Sigmoid colon (tissue), 7 donors: ENCODE measurements at places on chromosomes 3 and 15. TPM values are rescaled to one million over a fixed set of nuclear protein-coding genes. Genes with fewer than 3 reads are reported as not detected.

- no peak for DNase-seq
Measured at GRCh38 chr15:69658411-69658945, 205.9 kb downstream of the RPLP1 start.

- no peak for DNase-seq
Measured at GRCh38 chr15:99682455-99682854, 50.8 kb downstream of the LYSMD4 start.

DNA sequence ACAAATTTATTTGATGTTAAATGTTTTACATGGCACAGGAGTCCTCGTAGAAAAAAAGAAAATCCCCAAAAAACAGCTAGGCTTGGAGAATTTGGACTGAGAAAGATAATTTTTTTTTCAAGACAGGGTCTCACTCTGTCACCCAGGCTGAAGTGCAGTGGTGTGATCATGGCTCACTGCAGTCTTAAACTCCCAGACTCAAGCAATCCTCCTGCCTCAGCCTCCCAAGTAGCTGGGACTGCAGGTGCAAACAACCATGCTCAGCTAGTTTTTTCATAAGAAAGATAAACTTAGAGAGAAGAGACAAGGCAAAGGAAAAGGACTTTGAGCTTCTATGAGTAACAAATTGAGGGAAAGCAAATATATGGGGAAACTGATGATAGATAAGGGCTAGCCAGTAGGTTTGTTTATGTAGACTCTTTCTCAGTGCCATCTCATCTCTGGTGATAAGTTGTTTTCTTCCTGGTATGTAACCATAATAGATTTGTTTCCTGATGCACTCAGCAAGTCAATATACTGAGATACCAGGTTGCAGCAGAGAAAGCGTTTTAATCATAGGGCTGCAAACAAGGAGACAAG lies 13.1 kb upstream of the TRMT10C start:
- no peak for DNase-seq

Gene CAMK2N2
- total RNA-seq, result 0.71 TPM

Gene KLHL40
- total RNA-seq, result under 0.01 TPM

DNA sequence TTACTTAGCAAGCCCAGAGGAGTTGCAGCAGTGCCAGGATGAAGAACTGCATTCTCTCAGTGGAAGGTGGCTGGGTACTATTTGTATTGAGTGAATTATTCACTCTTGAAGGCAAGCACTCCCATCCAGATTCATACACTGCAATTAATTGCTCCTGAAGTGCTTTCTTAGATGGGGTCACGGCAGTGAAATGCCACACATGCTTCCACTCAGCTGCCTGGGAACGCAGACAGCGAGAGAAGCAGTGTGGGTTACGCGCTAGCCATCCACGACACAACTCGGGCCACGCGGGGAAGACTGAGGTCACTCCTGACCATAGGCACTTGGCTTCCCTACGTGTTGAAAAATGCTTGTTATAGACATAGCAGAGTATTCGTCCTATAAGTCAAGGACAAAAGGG lies 30.8 kb upstream of the LMCD1 start:
- no peak for DNase-seq

GRCh38 chr3:38121451-38121831 lies 15.5 kb downstream of the ACAA1 start:
- DNase-seq, result peak; percentile 77

GRCh38 chr15:74196175-74196574 lies 6.4 kb downstream of the STRA6 start:
- no peak for DNase-seq

GRCh38 chr3:185744997-185745843 lies 79.6 kb downstream of the IGF2BP2 start:
- DNase-seq, result no peak

- DNase-seq, result no peak
Measured at GRCh38 chr3:25679166-25679565, 14.5 kb upstream of the TOP2B start.

- DNase-seq, result no peak
Measured at GRCh38 chr3:33218446-33219174, at the start of gene SUSD5. Gene SUSD5 (minus strand): TSS chr3:33218810. CDS start chr3:33218797, 13 bp downstream.

DNA sequence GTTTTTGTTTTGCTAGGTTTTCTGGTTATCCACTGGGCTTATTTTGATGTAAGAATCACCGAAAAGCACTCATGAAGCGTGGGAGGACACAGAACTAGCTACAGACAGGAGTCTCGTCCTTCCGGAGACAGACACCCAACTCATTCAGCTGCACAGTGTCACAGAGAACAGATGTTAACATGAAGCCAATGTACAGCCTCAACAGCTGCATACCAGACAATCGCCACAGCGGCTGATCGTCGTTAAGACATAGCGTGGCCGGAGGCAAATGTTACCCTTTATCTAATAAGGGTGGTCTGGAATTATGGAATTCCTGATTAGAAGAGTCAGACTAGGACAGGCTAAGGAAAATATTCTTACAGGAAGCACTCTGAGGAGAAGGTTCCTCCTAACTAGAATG lies 1.1 kb upstream of the PYGO1 start:
- no peak for DNase-seq

- no peak for DNase-seq
Measured at GRCh38 chr15:82919231-82919886, 33.2 kb downstream of the HOMER2 start.

DNA sequence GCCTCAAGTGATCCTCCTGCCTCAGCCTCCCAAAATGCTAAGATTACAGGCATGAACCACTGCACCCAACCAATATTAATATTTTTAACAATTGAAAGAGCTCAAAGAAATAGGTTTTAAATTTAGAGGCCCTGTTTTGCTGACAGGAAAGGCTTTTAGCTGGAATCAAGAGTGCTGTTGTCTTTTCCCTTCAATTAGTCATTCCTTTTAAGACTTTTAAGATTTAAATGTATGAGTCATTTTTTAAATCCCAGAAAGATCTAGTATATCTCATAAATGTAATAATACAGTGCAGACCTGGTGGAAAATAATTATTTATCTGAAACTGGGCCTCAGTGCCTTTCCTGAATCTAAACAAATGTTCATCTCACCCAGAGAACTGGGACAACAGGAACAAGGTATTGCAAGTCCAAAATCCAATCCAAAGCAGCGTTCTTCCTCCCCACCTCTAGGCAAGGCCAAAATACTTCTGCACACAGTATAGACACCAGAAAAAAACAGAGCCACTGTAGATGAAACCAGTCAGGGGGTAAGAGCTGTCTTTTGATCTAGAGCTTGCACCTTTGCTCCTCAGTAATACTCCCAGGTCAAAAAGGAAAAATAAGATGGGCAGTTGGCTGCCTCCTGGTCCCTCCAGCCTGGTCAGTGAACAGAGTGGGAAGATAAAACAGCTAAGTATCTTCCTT lies 14.4 kb downstream of the AGTR1 start:
- no peak for DNase-seq

- no peak for DNase-seq
Measured at GRCh38 chr15:33656168-33656567, 312.1 kb upstream of the CHRM5 start.

DNA sequence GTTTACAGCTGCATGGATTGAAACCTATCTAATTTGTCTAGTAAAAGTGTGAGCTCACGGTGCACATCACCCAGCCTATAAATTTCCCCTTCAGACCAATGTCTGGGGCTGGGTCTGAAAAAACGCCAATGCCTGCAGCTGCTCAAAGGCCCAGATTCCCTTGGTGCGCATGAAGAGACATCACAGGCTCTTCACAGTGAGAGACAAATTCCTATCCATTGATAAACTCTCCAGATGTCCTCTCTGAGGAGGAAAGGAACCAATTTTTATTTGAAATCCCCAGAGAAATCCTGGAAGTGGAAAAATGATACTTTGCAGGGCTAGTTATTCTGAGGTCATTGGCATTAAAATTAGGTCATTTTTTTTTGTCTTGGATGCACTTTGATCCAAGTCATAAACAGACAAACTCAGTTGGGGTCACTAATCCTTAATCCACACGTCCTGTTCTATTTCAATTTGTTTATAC lies 360.5 kb downstream of the EPHA3 start:
- DNase-seq, result no peak

GRCh38 chr15:31393444-31394091 lies 66.9 kb downstream of the KLF13 start:
- peak; percentile 68 for DNase-seq

DNA sequence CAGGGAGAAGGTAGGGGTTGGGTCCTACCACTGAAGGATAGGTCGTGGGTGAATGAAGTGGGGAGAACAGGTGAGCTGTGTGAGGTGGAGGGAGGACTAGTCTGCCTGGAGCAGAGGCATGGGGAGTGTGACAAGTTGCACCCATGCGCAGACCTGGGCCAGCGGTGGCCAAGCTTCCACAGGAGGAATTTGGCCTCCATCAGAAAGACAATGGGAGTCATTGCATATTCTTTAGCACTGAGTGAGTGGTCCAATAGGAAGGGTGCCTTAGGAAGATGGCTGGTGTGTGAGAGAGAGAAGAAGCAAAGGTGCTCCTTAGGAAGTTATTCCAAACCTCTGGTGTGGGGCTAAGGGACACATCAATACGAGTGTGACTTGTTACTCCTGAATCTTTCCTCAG lies 191.1 kb downstream of the KCNAB1 start:
- no peak for DNase-seq

Gene UROC1
- total RNA-seq, result not detected

- no peak for DNase-seq
Measured at GRCh38 chr3:170529912-170530311, 56.0 kb downstream of the SLC7A14 start.

Gene HGD
- total RNA-seq, result not detected

DNA sequence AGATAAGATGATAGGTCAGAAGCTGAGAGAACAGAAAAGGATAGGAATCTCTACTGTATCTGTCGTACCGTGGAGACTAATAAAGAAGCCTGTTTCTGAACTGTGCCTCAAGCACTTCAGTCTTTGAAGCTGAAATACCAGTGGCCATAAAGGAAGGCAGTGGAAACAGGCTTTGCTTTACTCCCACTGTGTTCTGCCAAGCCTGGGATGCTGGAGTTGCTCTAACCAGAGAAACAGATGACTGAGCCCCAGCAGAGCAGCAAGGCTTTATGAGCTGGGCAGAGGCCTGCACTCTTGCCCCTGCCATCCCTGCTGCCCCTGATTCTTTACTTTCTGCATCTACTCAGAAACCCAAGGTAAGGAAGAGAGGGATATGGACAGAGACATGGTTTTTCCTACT lies 89.4 kb downstream of the PDE8A start:
- DNase-seq, result no peak

GRCh38 chr3:108667312-108667711 lies 77.8 kb downstream of the DZIP3 start:
- DNase-seq, result no peak

DNA sequence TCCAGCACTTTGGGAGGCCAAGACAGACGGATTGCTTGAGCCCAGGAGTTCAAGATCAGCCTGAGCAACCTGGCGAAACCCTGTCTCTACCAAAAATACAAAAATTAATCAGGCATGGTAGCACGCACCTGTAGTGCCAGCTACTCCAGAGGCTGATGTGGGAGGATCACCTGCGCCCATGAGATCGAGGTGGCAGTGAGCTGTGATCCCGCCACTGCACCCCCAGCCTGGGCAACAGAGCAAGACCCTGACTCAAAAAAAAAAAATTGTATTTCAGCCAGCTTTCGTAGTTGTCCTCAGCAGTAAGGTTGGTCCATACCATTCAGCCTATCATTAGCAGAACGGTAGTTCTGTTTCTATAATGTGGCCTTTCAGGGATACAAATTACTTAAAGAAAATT lies 66.6 kb upstream of the FURIN start:
- no peak for DNase-seq

Gene ADCY5
- 75.6 TPM for total RNA-seq

GRCh38 chr15:100926971-100927756 lies 8.0 kb downstream of the LRRK1 start:
- DNase-seq, result no peak

Gene SPINK8
- total RNA-seq, result not detected

GRCh38 chr3:151085889-151086483 lies 522 bp downstream of the MED12L start:
- DNase-seq, result no peak

DNA sequence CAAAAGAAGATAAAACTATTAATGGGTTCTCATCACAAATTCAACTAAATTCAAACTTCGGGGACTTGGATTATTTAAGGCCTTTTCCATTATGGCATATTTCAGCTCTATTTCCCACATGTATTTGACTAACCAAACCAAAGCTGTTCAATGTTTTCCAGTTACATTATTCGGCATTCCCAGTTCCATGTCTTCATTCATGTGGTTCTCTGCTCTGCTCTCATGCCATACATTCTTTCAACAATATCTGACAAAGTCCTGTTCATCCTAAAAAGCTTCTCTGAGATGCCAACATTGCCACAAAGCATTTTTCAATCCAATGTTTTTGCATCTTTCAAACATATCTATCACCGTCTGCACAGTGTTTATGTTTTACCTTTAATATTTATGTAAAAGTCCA lies 141.4 kb downstream of the GREM1 start:
- DNase-seq, result no peak

DNA sequence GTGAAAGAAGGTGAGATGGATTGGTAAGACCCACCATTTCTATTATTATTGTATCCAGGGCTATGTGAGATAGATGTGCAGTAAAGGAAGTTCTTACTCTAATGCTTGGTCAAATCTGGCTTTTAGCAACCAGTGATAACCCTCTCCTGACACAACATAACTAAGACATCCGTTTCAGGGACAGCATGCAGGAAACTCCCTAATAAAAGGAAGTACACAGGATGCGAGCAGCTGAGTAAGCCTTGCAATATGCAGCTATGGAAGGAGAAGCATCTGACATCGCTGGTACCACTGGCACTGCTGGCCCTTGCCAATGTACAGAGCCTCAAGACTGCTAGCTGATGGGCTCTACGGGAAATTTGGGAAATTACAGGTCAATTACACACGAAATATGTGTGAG lies 662.3 kb downstream of the NR2F2 start:
- no peak for DNase-seq

DNA sequence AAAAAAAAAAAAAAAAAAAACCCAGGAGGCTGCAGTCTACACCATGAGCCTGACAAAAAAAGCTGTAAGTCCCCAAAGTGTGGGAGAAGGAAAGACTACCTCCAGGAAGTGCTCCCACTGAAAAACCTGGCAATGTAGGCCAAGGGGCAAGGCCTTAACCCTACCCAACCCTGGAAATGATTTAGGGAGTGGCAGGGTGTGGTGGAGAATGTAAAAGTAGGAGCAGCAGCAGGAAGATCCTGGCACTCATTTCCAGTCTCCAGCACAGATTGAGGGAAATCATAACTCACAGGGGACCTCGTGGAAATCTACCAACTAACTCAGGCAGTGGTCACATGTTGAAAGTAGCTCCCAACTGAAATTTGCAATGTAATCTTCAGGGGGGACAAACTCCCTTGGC lies 839.5 kb downstream of the EPHA3 start:
- no peak for DNase-seq

Gene GDPGP1
- total RNA-seq, result 3.9 TPM

GRCh38 chr3:174973465-174973864 lies 114.3 kb downstream of the NAALADL2 start:
- DNase-seq, result no peak

- no peak for DNase-seq
Measured at GRCh38 chr3:114078126-114078525, 21.6 kb downstream of the QTRT2 start.

- no peak for DNase-seq
Measured at GRCh38 chr3:184575701-184576100, 14.1 kb downstream of the EPHB3 start.

Gene ATP13A5
- total RNA-seq, result not detected

GRCh38 chr3:105747696-105748095 lies 121.1 kb downstream of the CBLB start:
- DNase-seq, result no peak

- DNase-seq, result no peak
Measured at GRCh38 chr15:64267331-64267973, 88.5 kb downstream of the CSNK1G1 start.
